ENCODE measurements at places on chromosomes 4 and X. TPM values are rescaled to one million over a fixed set of nuclear protein-coding genes. Genes with fewer than 3 reads are reported as not detected.

GRCh38 chr4:53994382-53995102 is 69.9 kb downstream of the CHIC2 start:
- DNase-seq = no peak

DNA sequence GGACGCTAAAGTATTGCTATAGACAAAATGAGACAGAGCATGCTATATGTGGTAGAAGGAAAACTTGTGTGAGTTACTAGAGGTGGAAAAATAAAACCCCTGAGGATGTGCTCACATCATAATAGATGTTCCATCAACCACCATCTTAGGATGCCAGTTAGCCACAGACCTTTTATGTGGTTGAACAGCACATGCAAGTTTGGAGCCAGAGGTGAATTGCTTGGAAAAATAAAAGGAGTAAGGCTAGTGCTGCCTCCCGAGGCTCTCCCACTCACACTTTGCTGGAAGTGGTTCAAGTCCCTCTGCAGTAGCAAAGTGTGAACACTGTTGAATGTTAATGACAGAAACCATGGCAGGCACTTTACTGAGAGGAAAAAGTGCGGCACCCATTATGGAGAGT is 39.4 kb upstream of the PPARGC1A start:
- DNase-seq = no peak

- DNase-seq = no peak
These were observed 204.8 kb upstream of the CT83 start for GRCh38 chrX:116667346-116668134.

DNA sequence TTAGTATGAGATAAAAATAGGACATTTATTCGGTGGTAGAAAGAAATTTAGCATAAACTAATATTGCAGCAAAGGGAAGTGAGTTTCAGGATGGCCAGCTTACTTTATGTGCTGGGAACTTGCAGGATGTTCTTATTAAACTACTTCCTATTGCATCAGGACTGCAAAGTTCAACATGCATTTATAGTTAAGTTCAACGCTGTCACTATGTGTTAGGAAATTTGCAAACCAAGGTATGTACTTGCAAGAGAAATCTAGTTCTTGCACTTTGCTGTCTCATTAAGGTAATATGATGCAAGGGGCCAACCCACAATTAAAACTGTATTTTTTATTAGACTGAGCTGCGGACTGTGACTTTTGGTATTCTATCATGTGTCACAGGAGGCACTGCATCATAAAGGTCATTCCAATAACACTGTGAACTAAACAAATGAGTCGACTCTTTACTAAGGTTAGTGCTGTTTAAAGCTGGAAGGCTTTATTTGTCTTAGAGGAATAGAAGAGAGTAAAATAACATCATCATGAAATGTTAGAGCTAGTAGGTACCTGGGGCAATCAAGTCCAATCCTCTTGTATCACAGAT is 1525.7 kb upstream of the TENM3 start:
- no peak for DNase-seq

- no peak for DNase-seq
These were observed 12.8 kb downstream of the RASL11B start for GRCh38 chr4:52874948-52875347.

DNA sequence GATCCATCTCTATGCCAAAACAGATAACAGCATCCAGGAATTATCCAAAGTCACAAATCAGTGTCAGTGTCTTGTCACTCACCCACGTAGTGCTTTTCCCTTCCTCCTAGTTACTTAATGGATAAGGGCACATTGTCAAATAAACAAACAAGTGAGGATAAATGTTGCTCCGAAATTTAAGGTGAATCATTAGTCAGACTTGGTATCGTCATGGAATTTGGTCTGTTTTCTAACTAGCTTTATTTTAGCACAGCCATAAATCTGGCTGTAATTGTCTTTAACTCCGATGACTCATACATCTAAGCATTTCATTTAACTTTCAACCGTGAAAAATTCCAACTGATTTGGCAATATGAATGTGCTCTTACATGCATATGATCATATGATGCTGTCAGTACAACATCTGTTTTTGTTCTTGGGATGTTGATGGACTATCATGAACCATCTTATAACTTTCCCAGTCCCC is 83.3 kb downstream of the SNCA start:
- no peak for DNase-seq

Gene ZFP92
- 1.5 TPM for total RNA-seq

Gene PARM1
- total RNA-seq = not detected

Gene S100P
- 2.5 TPM for total RNA-seq

Gene PSAPL1
- total RNA-seq = not detected

Gene HDX
- 0.96 TPM for total RNA-seq

Gene MAGEA12
- not detected for total RNA-seq

Gene LRRC66
- 0.06 TPM for total RNA-seq

Data from activated naive CD8-positive, alpha-beta T cell treated with anti-CD3 and anti-CD28 coated beads for 36 hours (primary cell).